Right ventricle myocardium inferior (tissue), 1 donor: ENCODE measurements at places on chromosomes 3 and 15. TPM values are rescaled to one million over a fixed set of nuclear protein-coding genes. Genes with fewer than 3 reads are reported as not detected.

Gene SV2B
- 3.5 TPM for total RNA-seq

Gene POC1A
- total RNA-seq, result 1.7 TPM

Gene ARRDC4
- total RNA-seq, result 15.9 TPM

Gene STARD9
- total RNA-seq, result 7.2 TPM

Gene SLC28A1
- 0.24 TPM for total RNA-seq

Gene SST
- not detected for total RNA-seq

Gene PPP1R14D
- total RNA-seq, result not detected

Gene ARIH2
- 149 TPM for total RNA-seq

Gene CPNE9
- total RNA-seq, result not detected

Gene NDUFB5
- 365 TPM for total RNA-seq

Gene CCR9
- total RNA-seq, result not detected
